ENCODE measurements at places on chromosomes 5 and 9.

DNA sequence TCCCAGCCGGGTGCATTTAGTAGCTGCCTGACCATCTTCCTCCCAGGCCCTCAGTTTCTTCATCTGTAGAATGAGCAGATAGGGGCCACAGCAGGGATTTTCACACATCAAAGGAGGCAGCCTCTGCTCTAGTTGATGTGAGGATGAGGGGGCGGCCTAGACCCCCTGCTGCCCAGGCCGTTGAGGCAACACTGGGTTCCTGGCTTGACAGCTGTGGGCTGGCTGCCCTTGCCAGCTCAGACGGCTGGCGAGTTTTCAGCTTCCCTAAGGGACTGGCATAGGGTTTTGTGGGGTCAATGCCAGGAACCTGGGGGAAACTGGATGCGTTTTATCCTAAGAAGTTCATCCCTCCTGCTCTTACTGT, 49.6 kb downstream of the NDST1 start:
- no peak for DNase-seq

- no peak for DNase-seq
Observed at GRCh38 chr5:172920447-172920849, 38.8 kb upstream of the RPL26L1 start.

GRCh38 chr9:37209431-37210386, 89.3 kb downstream of the ZCCHC7 start:
- no peak for DNase-seq

DNA sequence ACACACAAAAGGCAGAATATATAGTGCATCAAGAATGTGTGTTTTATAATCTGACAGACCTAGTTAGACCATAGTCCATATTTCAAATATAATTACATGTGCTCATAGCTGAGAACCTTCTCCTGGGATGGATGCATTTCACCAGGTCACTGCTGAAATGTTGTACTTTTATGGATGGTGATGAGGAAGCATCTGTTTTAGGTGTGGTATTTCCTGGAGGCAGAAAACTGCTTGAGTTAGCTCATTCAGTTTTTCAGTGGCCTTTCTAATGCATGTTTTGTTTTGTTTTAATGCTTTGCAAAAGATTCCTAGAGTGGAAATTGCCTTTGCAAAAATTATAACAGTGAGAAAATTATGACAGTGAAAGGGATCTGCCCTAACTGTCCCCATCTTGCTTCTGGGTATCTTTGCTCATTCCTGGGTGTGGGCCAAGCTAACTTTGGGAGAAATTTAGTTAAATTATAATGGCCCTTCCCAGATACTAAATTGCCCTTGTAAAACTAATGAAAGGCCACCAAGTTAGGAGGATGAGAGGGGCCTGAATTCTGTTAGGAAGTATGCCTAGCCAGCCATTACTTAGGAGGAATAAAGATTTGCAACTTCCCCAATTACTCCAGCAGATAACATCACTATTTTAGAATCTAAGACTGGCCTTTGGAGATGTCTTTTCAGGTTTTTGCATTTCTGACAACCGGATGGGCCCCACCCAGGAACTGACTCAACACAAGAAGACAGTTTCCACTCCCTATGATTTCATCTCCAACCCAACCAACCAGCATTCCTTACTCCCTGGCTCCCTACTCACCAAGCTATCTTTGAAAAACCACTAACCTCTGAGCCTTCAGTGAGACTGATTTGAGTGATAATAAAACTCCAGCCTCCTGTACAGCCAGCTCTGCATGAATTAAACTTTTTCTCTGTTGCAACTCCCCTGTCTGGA, 7.0 kb upstream of the IL12B start:
- DNase-seq, result no peak

- DNase-seq, result no peak
Observed at GRCh38 chr5:168042284-168043068, 249.0 kb upstream of the WWC1 start.

DNA sequence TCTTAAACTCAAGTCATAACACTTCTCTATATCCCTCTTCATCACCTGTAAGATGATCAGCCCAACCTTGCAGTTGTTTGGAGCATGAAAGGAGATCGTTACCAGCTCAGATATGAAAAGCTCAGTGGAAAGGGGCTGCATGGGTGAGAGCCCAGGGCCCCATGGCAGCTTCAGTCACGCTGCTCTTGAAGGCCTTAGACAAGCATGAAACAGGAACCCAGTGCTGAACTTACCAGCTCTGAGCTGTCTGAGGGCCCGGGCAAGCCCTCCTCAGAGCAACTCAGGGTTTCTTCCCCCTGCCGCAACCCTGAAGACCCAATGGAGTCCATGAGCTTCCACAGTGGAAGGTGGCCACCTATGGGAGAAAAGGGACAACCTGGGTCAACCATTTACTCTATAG, 3.3 kb downstream of the HK3 start:
- no peak for DNase-seq

GRCh38 chr9:127020036-127020801, 102.2 kb downstream of the ANGPTL2 start:
- no peak for DNase-seq

DNA sequence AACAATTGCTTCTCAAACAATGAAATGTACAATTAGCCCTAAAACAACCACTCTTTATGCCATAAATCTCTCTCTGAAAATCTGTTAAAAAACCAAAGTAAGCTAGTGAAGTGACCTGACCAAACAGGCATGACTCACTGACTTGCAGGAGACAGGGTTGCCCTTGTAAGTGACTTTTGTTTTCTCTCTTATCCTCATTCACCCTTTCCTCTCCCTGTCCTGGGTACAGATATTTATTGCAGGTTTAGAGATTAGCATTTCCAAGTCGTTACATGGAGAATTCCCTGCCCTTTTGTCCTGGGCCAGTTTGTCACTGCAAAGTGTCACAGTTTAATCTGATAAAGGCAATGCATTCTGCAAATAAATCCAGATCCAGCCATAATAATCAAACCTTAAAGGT, 484.2 kb downstream of the IRX1 start:
- no peak for DNase-seq

DNA sequence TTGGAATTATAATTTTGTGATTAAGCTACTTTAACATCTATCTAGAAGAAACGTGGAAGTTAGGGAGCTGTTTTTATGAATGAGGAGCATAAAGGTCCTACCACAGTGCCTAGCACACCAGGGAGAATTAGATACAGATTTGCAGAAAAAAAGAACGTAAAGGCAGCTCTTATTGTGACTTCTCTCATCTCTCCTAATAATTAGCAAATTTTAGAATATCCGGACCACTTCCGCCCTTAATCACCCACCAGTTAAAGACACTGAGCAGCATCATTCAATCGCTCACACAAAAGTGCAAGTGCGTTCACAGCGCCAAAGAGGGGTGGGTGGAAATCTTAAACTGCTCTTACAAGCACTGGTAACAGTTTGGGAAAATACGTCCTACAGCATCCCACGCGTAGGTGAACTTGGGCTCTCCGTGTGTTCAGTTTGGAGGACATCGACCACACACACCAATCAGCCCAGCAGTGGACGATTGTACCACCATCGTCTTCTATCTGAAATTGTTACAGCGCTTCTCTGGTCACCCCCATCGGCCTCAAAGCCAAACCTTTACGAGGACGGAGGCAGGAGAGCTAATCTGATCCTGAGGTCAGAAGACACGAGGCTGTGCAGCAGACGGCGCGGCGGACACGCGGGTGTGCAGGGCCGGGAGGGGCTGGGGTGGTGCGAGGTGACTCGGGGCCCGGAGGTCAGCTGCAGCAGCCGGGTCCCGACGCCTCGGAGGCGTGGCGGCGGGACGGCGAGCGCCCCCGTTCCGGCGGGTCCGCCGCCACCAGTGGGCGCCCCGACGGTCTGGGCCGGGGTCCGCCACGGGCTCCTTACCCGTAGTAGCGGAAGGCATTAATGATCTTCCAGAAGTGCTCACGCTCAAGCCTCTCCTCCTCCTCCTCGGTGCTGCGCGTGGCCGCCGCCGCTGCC, 646 bp downstream of the CARNMT1 start:
- peak; percentile 25 for DNase-seq

DNA sequence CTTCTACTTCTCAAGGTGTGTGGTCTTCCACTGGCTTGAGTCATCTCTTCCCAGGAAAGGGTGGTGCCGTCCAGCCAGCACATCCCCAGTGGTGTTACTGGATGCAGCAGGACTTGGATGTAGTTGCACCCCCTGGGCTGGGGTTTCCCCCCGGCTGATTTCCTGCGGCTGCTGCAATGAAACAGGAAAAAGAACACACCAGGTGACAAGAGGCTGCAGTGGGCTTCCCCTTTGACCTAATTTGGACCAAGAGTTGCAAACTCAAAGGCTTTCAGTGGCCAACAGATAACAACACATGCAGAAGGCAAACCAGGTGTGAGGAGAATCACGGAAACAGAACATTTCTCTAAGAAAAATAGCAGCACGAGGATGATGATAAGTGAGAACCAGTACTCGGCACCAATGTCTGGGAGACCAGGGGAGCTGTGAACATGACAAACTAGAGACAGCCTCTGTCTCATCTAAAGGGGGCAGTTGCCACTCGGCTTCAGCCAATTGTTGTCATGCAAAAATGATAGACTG, 83.7 kb downstream of the PDE6A start:
- DNase-seq, result no peak

GRCh38 chr5:172713113-172713808, 57.7 kb downstream of the DUSP1 start:
- peak; percentile 29 for DNase-seq

GRCh38 chr9:105311306-105311705, 66.9 kb downstream of the SLC44A1 start:
- no peak for DNase-seq

DNA sequence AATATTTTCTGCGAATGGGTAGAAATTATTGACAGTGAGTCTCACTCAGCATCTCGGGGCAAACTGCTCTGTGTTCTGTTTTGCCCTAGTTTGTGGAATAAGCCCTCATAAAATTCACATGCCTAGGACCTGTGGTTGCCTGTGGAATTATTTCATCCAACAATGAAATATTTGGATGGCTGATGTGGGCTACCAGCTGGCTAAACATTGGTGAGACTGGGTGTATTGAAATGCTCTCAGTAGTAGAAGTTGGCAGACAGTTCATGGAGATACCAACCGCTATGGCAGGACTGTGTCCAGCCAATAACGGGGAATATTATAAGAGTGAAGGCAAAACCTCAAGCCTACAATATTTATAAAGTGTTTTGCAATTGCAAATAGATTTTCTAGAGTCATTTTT, 344.1 kb upstream of the RPS23 start:
- no peak for DNase-seq

DNA sequence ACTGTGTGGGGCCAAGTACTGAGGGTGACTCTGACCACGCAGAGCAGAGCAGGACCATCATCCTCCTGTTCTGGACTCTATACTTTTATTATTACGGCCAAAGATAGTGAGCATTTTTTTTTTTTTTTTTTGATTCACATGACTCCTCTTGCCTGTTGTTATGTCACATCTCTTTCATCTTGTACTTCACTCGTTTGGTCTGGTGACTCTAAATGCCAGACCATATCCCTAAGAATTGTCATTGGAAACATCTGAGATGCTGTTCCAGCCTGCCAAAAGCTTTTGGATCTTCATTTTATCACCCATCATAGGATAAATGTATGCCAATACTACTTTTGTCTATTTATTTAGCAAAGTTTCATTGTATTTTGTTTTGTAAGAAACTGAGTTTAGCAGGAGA, 168.2 kb upstream of the RAI14 start:
- no peak for DNase-seq

DNA sequence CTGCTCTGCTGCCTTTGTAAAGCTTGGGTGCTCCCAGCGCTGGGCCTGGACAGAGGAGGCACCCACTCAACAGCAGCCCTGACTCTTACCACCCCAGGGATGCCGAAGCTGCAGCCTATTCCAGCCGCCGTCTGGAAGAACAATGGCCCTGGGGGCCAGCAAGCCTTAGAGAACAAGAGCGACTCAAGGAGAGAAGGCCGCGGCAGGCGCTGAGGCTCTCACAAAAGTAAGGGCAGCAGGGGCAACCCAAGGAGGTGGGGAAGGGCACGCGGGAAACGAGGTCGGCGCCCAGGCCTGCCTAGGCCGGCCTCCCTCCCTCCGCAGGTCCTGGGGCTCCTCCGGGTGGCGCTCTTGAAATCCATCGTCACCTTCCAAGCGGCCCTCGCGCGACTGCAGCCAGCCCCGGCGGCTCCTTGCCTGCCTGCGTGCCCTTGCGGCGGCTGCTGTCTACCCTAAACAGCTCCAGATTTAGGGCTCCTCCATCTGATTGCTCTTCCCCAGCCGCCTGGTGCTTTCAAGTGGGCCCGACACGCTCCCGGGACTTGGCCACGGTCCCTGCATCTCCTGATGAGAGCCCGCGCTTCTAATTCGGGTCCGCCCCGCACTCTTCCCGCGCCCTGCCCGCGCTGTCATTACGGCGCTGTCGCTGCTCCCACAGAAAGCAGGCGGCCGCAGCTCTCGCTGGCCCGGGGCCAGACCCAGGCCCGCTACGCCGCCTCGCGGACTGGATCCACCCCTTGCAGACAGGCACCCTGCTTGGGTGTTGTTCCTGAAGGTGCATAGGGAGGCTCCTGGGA, 213.3 kb downstream of the SEMA6A start:
- DNase-seq, result no peak

DNA sequence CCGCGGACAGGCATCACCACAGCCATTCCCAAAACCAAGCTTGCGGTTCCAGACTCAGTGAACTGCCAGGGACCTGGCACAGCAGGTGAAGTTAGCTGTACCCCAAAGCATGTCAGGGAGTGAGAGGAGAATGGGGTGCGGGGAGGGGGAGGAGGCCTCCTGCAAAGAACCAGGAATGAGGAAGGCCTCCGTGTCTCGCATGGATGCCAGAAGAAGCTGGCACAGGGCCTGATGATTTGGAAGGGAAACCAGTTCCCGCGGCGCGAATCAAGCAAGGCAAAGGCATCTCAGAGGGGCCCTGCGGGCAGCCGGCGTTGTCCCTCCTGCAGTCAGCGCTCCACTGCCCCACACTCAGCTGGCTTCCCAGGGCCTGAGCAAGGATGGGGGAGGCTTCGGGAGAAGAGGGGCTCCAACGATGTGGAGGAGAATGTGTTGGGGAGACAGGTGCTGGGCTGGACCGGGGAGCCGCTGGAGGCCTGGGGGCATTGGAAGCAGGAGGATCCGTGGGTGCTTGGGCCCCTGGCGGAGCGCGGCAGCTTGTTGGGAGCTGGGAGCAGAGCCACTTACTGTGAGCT, 14.6 kb downstream of the SLC9A3 start:
- DNase-seq, result no peak

GRCh38 chr5:175195698-175196656, 248.0 kb downstream of the DRD1 start:
- no peak for DNase-seq

Data from stimulated activated CD8-positive, alpha-beta memory T cell treated with anti-CD3 and anti-CD28 coated beads, Interleukin-7, amount 100 ng/mL, for 48 hours (primary cell).